Femur (tissue), 1 donor: ENCODE measurements at places on chromosomes 5 and 9.

DNA sequence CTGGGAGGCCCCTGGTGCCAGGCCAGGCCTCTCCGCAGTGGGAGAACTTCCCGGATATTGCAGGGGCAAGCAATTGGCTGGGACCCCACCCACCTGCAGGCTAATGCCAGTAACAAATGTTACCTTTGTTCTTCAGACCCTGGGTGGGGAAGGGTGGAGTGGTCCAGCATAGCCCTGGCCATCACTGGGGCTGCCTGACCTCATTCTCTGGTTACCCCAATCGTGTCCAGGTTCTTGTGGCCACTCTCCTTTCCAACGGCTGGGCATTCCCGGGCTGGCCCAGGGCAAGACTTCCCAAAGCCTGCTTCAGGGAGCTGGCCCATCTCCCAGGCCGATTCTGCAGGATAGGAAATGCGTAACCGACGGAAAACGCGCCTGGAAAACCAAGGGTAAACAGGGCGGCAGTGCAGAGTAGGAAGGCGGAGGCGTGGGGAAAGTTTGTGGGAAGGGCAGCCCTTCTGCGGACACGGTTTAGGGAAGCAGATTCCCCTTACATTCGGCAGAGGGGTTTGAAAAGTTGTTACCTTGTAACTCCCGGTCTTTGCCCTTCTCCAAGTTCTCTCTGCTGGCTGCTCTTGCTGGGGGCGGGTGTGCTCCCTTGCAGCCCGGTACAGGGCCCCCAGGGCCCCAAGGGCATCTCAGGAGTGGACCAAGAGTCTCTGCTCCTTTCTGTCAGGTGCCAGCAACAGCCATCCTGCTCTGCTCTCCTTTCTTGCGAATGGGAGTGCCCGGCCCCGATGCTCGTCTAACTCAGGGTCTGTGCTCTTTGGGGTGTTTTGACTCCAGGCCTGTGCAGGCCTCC is 3.5 kb downstream of the NRARP start:
- no peak for DNase-seq

- DNase-seq, result no peak
These were observed 92.2 kb downstream of the MRPL36 start for GRCh38 chr5:1707467-1707866.

GRCh38 chr5:43601454-43602260 is 1.3 kb upstream of the NNT start:
- DNase-seq, result no peak

DNA sequence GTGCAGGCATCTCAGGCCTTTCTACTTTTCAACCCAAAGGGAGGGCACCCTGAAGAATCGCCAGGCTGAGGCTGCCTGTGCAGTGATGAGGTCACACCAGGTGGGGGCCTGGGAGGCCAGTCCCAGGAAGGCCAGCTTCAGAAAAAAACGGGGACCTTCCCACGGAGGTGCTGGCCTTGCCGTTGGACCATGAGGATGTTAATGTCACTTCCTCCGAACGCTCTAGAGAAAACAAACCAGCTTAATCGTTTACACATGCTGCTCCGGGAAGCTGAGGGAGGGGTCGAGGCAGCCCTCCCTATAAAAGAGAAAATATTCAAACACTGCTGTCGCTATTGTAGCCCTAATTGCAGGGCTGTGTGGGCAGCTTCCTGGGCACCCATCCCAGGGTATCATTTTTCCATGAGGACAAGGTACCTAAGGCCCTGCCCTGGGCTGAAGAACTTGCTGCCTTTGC is 27.0 kb downstream of the PTGES start:
- peak; percentile 81 for DNase-seq

DNA sequence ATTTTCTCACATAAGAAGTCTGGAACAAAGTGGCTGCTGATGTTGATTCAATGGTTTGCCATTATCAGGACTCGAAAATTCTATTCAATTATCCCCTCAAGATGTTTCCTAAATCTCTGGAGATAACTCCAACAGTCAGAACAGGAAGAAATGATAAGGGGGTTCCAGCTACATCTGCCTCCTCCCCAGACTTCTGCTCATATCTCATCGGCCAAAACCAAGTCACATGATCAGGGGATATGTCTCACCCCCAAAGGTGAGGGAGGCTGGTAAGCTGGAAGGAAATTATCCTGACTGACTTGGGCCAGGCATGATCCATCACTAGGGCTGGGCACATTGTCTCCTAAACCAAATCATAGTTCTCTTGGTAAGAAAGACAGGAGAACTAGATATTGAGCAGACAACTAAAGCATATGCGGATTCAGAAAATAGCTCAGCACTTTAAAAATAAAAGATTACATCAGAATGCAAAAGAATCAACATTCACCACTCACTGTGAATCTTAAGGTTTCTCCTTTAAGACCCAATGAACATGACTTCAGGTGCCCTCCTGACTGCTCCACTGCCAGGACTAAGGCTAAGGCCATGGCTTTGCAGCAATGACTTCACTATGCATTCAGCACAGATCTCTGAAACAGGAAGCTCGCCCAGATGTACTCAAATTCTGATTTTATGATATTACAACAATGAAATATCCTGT is 306.3 kb downstream of the ENC1 start:
- DNase-seq, result no peak

- no peak for DNase-seq
These were observed 4.6 kb upstream of the SERINC5 start for GRCh38 chr5:80260461-80260860.

- no peak for DNase-seq
These were observed 25.1 kb downstream of the PDGFRB start for GRCh38 chr5:150130493-150130922.

DNA sequence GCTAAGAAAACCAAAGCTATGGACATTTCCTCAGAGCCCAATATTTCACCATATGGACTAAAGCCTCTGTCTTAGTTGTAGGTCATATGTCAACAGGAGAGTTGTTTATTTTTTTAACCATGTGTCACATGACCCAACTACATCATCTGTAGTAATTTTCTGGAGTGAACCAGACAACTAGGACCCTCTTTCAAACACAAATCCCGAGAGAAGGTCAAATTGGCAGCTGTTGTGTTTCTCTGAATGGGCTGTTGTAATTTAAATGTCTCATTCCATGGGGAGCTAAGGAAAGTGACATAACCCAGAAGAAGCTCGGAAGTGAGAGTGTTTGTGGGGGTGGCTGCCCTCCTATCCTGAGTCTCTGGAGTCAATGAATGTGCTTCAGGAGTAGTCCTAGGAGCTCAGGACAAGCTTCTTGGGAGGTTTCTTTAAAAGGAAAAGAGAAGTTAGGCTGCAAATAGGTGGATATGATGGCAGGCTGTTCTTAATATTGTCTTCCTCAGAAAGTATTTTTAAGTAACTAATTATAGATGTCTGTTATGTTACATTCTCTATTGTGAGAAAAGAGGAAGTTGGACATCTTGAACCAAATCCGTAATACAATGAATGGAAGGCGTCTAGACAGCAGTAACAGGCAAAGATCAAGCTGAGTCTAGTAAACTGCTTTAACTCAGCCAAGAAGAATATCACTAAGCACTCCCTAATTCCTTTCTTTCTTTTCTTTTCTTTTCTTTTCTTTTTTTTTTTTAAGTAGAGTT is 50.1 kb downstream of the TMEM167A start:
- DNase-seq, result no peak

DNA sequence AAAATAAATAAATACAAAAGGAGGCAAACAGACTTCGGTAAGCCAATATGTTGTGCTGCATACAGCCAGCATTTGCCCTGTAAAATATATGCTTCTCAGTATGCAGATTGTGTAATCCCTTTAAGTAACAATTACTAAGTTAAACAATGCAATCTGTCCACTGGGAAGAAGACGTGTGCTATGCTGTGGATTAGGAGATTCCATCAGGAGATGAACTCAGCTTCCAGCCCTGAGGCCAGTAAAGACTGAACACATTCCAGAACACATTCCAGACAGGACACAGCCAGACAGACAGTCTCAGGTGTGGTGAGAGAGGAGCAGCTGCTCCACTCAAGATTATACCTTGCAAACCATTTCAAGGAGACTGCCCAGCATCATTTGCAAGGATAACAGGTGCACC is 97.8 kb downstream of the MPDZ start:
- DNase-seq, result no peak

DNA sequence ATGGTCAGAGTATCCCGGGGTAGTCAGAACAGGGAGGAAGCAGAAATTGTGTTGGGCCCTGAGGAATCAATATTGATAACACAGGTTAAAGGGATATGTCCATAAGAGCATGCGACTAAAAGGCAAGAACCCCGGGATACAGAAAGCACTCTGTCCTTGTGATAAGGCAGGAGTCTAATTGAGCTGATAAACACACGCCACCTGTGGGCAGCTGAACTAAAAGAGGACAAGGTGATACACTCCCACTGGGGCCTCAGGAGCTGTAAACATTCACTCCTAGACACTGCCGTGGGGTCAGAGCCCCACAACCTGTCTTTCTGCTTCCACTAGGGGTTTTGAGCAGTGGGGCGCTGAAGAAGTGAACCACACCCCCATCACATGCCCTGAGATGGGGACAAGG is 144.7 kb upstream of the MPDZ start:
- DNase-seq, result no peak

DNA sequence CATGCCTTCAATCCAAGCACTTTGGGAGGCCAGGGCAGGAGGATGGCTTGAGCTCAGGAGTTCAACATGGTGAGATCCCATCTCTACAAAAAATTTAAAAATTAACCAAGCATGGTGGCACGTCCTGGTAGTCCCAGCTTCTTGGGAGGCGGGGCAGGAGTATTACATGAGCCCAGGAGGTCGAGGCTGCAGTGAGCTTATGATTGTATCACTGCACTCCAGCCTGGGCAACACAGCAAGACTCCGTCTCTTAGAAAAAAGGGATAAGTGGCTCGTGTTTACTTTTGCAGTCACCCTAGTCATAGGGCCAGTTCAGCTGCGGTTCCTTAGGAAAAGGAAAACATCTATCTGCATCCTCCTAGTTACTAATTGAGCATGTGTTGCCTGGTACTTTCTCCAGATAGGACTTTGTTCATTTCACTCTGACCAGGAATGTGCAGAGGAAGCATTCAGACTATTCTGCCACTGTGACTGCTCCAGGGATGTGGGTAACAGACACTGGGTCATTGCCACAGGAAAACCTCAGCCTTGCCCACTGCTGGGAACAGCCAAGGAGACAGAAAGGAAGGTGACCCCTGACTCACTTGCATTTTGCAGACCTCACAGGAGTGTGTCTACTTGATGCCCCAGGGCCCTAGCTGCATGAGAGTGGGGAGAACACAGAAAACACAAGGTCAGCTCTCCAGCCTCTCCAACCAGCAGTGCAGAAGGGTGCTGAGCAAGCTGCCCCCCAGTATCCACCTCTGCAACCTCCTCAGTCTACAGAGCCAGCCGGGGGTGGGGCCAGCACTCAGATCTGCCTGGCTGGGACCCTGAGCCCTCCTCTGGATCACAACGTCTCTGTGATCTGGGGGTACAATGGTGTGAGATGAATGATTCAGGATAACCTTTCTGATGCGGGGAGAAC is 33.9 kb upstream of the ALDH1B1 start:
- no peak for DNase-seq

- no peak for DNase-seq
These were observed 328.8 kb upstream of the BRINP1 start for GRCh38 chr9:119697996-119698395.

GRCh38 chr5:131322926-131323325 is 59.1 kb downstream of the CDC42SE2 start:
- DNase-seq, result no peak

DNA sequence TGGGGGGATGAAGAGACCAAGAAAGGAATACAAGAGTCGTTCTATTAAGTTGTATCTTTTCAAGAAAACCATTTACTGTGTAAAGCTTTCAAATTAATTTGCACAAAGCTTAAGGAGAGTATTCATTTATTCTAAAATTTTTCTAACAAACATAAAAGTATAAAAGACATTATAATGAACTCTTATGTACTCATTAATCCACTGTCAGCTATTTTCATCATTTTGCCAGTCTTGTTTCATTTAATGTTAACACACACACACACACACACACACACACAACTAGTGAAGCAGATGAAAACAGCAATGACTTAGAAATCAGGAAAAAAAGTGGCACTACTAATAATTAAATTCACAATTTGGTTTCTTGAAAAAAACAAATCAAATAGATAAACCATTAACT is 176.7 kb downstream of the TLE1 start:
- no peak for DNase-seq

- DNase-seq, result peak; percentile 64
These were observed 23.9 kb upstream of the MAPK9 start for GRCh38 chr5:180315762-180316212.

DNA sequence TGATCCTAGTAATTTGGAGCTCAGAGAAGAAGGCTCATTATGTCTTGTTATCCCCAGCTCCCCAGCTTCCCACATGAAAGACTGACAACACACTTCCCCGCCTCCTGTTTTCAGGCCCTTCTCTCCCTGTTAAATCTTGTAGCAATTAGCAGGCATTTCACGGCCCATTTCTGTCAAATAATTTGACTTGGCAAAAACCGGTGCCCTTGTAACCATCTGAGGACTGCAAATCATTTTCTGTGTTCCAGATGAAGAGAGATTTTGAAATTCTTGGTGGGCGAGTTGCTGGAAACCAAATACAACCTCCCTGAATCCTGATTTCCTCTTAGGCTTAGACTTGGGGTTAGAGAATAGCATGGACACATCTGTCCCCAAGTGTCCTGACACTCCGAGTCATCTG is 109.7 kb downstream of the MSX2 start:
- DNase-seq, result no peak

GRCh38 chr9:89478821-89479668 is 18.9 kb downstream of the SEMA4D start:
- DNase-seq, result no peak

DNA sequence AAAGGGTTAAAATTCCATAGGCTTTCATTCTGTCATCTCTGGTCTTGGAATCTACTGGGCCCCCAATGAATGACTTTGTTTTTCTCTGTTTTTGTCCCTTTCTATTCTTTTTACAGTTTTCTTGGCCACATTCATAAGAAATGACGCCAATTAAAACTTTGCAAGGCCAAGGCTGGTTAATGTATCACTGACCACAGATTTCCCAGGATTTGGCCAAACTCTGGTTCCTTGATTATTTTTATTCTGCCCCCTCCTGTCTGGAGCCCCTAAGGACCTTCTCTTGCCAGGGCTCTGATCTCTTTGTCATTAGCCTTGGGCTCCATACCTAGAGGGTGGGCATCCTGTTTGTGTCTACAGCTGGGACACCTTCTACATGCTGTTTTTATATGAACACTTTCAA is 388.9 kb upstream of the PAPPA start:
- peak; percentile 28 for DNase-seq

GRCh38 chr9:35659340-35659739 is 1.2 kb downstream of the CCDC107 start:
- no peak for DNase-seq

DNA sequence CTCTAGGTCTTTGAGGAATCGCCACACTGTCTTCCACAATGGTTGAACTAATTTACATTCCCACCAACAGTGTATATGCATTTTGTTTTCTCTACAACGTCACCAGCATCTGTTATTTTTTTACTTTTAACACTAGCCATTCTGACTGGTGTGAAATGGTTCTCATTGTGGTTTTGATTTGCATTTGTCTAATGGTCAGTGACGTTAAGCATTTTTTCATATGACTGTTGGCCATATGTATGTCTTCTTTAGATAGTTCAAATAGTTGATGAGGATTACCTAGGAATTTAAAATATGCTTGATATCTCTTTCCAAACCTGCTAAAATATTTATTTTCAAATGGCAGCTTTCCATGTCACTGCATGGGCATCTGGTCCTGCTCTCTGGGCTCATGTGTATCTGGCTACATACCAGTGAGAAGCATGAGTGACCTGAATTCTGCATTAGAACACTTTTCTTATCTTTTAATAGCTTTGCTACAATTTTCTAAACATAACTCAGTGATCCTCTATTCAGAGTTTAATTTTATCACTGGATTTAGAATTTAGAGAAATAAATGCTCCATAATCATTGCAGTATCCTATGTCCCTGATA is 95.8 kb upstream of the ADAMTS16 start:
- DNase-seq, result no peak

GRCh38 chr5:25544652-25545249 is 900.0 kb upstream of the CDH10 start:
- DNase-seq, result peak; percentile 18
